Right lobe of liver (tissue), 6 donors: ENCODE measurements at places on chromosomes 16 and 17. TPM values are rescaled to one million over a fixed set of nuclear protein-coding genes. Genes with fewer than 3 reads are reported as not detected.
A peak's percentile ranks its signal among the peaks of the same experiment; 100 is the strongest.

- DNase-seq, result peak; percentile 77
These were observed 42.5 kb upstream of the RASD1 start for GRCh38 chr17:17538417-17539391.

The OR1F1 gene
- total RNA-seq, result not detected

The AGRP gene
- total RNA-seq, result not detected

DNA sequence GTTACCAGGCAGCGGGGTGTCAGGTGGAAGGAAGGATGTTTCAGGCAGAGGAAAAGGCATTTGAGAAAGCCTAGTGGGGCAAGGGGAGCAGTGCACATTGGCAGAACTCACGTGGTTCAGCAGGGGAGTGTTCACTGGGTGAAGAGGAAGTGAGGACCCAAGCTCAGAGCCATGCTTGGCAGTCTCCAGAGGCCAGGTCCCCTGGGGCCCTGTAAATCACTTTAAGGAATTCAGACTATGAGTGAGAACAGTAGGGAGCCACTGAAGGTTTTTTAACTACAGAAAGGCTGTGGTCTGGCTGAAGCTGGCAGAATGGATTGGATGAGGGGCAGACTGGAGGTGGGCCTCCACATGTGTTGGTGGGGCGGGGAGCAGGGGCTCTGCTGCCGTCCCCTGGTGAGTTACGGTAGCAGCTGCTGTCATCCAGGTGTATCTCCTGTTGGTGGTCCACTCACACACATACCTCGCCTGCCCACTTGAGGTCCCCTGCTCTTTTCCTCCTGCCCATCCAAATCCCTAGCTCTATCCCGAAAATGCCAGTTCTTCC lies 5.1 kb downstream of the CLEC16A start:
- DNase-seq, result no peak

GRCh38 chr16:46743232-46743719 lies 4.9 kb downstream of the MYLK3 start:
- no peak for DNase-seq

DNA sequence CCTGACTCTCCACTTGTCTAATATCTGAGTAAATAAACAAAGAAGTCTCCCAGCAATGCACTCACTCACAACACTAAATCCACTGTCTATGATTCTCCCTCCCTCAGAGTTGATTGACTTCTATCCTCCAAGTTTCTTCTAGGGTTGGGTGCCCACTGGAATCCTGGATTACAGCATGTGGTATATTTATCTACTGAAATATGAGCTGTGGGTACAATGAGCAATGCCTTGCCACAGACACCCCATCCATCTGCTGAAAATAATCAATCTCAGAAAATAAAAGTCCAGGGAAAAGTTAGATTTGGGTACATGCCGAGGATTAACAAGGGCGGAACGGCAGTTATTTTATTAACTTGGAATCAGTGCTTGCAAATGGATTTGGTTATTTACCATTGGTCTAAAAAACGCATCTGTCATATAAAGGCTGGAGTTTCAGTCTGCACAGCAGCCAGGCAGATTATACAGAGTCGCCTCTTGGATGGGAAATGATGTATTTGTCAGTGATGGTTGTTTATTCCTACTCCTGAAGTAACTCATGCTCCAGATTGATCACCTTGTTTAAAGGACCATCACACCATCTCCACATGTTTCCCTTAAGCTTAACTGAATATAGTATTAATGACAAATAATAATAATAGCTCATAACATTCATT lies 193.9 kb upstream of the SOX9 start:
- no peak for DNase-seq

DNA sequence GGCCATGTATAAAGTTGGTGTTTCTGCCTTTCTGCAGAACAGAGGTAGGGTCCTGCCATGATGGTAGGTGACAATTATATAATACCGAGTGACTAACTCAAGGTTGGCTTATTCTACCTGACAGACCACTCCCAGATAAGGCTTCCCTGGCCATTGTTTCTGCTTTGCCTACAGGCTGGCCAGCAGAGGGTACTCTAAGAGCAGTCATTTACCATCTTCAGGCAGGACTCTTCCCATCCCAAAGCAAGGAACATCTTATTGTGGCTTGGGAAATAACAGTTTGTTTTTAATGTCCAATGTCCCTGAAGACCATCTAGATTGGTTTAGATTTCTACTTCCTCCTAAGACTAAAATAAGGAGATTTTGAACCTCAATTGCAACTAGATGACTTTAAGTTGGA lies 74.1 kb downstream of the SNX11 start:
- DNase-seq, result no peak

DNA sequence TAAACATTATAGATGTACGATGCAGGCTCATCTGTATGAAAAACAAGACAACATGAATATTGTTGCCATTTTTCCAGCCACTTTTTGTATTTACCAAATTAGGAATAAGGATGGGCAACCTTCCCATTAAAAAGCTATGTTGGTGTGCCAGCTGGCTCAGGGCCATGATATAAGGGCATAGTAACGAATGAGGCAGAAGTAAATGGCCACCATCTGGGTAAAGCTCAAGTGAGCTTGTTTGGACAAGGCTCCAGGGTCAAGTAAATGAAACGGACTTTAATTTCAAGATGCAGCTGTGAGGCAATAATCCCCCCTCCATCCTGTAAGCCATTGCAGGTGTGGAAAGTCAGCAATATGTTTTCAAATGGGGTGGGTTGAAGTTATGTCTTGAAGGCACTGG lies 930.9 kb upstream of the CDH8 start:
- no peak for DNase-seq

DNA sequence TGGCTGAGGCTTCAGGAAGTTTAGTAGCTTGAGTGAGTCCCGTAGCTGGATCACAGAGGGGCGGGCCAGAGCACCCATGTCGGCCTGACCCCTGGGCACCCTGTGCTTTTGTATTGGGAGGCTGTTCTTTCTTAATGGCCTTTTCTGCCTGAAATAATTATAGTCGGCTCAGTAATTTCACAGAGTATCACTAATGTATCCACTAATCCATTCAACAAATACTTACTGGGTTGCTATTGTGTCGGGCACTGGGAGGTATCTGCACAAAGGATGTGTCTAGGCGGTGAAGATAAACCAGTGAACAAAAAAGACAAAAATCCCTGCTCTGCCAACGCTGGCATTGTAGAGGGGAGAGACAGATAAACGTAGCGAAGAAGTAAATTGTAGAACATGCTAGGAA lies 318.6 kb downstream of the FOXL1 start:
- no peak for DNase-seq

GRCh38 chr16:64738321-64738960 lies 383.4 kb downstream of the CDH11 start:
- DNase-seq, result no peak

The ZNF594 gene
- 2.6 TPM for total RNA-seq

DNA sequence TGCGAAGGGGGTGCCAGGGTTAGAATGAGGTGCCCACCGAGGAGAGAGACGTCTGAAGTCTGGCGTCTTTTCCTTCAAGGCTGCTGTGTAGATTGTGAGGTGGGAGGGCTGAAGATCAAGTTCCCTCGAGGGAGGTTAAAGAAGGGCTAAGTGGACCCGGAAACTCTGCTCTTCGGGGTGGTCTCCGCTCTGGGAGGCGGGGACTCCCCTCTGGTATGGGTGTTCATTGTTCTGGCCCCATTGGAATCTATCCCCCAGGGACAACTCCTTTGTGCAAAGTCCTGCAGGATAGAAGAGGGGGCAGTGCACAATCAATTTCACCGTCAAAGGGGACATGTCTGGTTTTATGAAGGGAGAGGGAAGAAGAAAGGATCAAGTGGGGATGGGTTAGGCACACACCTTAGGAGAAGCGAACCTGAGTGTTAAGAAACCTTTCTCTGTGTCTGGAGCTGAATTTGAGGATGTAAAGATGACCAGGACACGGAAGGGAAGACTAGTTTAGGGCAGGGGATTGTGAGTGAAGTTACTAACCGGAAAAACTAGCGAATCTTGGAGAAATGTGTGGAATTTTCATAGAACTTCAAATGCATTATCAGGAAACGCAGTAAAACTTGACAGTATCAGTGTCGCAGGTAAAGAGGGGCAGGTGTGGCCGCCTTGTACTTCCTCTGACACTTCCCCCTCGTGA lies 809 bp upstream of the RAB34 start:
- no peak for DNase-seq

DNA sequence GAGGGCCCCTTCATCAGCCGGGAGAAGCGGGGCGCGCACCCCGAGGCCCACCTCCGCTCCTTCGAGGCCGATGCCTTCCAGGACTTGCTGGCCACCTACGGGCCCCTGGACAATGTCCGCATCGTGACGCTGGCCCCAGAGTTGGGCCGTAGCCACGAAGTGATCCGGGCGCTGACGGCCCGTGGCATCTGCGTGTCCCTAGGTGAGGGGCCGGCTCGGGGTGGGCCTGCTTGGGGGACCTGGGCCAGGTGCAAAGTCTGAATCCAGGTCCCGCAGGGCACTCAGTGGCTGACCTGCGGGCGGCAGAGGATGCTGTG lies 3.5 kb downstream of the CEMP1 start:
- no peak for DNase-seq

The TSR1 gene
- total RNA-seq, result 14.2 TPM

The FOXL1 gene
- total RNA-seq, result 0.15 TPM

DNA sequence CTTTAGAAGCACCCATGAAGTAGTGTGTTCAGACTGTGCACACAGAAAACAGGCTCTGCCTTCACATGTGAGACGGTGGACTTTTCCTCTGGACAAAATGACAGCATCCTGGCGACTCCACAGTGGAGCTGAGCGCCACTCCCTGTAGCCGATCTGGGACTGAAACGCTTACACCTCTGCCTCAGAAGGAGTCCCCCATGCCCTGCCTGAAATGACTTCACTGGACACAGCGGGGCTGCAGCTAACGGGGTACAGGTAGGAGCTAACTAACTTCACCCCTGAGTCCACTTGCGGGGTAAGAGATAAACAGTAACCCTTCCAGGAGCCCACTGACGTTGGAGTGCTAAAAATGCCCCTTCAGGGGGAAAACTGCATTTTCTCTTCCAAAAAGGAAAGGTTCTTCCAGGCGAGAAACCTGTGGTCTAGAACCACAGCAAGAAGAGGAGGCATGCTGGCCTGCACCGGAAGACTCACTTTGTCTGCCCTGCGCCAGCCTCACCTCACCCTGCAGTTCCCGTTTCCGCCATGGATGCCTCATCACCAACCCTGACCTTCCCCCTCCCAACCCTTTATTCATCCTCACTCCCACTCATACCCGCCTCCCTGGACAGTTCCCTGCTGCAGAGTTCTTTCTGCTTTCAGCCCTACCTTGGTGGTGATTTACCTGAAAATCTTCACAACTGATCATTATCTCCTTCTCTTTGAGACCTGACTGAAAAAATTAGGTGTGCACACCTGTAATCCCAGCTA lies 19.4 kb upstream of the ENDOV start:
- no peak for DNase-seq

- no peak for DNase-seq
These were observed 258.3 kb downstream of the FOXL1 start for GRCh38 chr16:86836503-86837129.

The CES3 gene
- total RNA-seq, result 82.4 TPM

The KRTAP4-3 gene
- total RNA-seq, result not detected

The PRR29 gene
- not detected for total RNA-seq

The CTRB2 gene
- not detected for total RNA-seq

The MPV17L gene
- total RNA-seq, result 14.3 TPM
